ENCODE measurements at places on chromosomes 16 and 17.

GRCh38 chr17:71850812-71851211, 270.0 kb upstream of the SOX9 start:
- DNase-seq: no peak

- DNase-seq: no peak
These were observed 22.4 kb upstream of the GNG13 start for GRCh38 chr16:822909-823297.

DNA sequence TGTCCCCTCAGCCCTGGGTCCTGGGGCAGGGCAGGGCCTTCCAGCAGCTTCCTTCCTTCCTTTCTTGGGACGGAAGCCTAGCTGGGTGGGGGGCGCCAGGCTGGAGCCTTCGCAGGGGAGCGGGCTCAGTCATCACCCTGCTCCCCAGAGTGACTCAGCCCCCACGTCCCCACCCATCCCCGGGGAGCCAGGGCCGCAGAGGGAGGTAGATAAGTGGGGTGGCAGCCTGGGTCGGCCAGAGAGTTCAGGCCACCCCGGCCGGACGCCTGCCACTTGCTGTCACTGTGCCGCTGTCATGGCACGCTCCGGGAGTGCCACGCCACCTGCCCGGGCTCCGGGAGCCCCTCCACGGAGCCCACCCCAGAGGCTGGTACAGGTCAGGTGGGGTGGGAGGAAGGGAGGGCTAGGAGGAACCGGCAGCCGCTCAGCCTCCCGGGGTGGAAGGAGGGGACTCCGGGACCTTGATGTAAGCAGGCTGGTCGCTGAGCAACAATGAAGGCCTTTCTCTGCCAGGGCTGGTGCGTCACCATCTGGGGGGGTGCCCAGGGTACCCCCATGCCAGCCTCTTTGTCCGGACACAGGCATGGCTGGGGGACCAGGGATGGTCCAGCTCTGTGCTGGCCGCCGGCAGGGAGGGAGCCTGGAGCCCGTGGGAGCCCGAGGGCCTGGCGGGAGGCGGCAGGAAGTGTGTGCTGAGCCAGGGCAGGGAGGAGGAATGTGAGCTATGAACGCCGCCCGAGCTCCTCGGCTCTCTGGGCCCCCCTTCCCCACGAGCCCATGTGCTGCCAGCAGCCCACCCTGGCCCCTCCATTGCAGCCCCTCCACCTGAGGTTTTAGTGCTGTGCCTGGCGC, 6.6 kb downstream of the NHERF2 start:
- DNase-seq: no peak

DNA sequence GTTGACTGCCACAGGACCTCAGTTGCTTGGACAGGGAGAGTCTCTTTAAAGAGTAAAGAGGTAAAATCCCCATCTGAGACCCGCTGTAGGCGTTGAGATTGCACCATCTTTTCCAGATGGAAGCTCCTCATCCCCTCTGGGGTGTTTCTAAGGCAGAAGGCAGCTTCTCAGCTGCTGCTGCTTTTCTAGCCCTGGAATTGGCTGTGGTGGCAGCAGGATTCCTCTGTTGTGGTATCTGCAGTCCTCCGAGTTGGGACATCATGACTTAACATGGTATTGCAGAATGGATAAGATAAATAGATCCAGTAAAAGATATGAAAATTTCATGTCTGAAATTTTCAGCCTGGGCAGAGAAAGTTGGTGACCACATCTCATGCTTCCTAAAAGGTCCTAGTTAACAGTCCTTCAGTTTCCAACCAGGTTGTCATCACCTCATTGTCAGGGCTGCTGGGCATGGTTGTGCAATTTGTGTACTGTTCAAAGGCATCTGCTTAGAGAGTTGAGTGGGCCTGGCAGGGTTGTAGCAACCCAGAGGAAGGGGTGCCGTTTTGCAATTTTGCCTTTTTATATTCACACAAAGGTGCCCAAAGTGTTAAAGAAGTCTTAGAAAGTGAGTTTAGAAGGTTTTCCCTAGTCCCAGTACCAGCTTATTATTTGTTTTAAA, 150.4 kb downstream of the SPECC1 start:
- no peak for DNase-seq

All from retinal pigment epithelial cell (primary cell).